ENCODE measurements at places on chromosomes 7 and 10. TPM values are rescaled to one million over a fixed set of nuclear protein-coding genes. Genes with fewer than 3 reads are reported as not detected.

DNA sequence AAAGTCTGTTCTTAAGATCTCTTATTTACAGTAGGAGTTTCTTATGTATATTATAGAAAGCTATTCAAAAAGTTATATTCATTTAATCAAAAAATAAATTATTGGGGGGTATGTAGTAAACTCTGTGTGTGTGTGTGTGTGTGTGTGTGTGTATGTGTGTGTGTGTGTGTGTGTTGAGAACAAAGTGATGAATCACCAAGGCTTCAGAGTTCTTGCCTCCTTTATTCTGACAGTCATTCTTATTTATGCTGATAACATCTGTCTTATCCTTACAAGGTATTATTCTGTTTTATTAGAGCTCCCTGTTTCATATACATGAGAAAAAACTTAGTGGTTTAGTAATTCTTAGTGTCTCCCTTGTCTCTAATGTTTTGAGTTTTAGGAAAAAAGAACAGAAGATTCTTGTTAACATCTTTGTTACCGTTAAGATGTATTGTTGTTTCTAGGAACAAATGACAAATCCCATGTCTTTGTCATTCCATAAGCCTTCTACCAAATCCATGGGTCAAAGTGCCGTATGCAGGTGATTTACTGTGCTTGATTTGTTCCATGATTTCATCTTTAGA lies 424.0 kb downstream of the EXOC4 start:
- DNase-seq, result no peak
- H3K4me1 ChIP-seq, result no peaks in the 10 kb centered on the region
- H3K27ac ChIP-seq, result no peak overlapping the region

The CHN2 gene
- total RNA-seq, result not detected

GRCh38 chr7:36929791-36930190 lies 205.5 kb upstream of the AOAH start:
- H3K36me3 ChIP-seq, result peaks cover 43% of the 10 kb centered on the region
- no peak for DNase-seq
- peaks cover 8% of the 10 kb centered on the region for H3K4me1 ChIP-seq
- no peaks in the 10 kb centered on the region for H3K27me3 ChIP-seq
- no peak overlapping the region for H3K4me3 ChIP-seq

The DMTF1 gene
- total RNA-seq, result 102 TPM

The GATA3 gene
- total RNA-seq, result 79.7 TPM

Measured in activated CD4-positive, alpha-beta T cell treated with anti-CD3 and anti-CD28 coated beads, Interleukin-2, amount 10 ng/mL, durations not matched to agents 24 days and 14 days (primary cell).